ENCODE measurements at places on chromosomes 4 and X.

GRCh38 chrX:357035-357692 is 29.5 kb downstream of the PPP2R3B start:
- DNase-seq = no peak

DNA sequence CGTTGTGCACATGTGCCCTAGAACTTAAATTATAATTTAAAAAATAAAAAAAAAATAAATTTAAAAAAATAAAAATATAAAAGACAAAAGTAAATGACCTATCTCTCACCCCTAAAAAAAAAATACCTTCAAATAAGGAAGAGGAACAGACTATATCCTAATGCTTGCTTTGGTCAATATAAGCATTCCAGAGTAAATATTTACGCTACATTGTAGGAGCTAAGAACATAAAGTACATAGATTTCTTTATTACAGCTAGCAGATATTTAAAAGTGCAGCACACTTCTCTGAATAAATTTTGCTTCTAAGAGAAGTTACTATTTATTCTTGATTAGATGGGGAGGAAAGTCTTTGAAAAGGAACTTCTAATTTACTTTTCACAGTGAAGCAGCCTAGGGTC is 24.5 kb upstream of the UGT2B11 start:
- no peak for DNase-seq

- DNase-seq = peak; percentile 71
These were observed 76.5 kb upstream of the BCOR start for GRCh38 chrX:40174001-40174853.

DNA sequence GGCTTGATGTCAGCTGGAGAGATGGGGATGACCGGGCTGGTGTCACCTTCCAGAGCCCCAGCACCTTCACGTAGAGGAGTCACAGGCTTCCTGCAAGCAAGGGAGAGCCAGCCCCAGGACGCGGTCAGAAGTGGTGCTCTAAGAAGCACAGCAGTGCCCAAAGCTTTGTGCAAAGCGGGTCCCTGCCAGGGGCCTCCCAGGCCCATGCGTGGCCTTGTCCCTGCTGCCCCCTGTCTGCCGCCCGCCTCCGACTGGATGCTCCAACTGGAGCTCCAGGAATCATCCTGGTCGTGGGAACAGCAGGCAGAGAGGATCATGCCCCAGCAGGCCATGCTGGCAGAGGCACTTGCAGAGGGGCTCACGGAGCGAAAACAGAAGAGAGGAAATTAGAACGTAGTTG is 40.1 kb upstream of the LRPAP1 start:
- DNase-seq = no peak

- no peak for DNase-seq
These were observed 597.5 kb downstream of the RPA4 start for GRCh38 chrX:97481228-97481627.

DNA sequence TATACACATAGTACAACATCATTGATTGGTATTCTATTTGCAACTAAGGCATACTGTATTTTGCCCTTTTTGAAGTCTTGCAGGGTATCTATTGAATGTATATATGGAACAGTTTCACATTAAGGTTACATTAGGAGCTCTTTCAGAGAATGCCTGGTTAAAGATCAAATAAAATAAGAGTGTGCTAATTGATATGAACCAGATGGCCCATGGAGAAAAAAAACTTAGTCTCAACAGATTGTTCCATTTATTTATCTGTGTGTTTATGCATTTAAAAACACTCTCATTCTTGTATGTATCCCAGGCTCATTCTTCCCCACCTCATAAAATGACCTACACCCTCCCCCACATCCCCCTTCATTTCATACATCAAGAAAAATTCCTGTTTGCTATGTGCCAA is 35.2 kb upstream of the GRIA2 start:
- DNase-seq = no peak

GRCh38 chr4:52421811-52422213 is 237.3 kb downstream of the USP46 start:
- DNase-seq = no peak

- no peak for DNase-seq
These were observed 327.9 kb downstream of the FAT4 start for GRCh38 chr4:125642645-125643044.

DNA sequence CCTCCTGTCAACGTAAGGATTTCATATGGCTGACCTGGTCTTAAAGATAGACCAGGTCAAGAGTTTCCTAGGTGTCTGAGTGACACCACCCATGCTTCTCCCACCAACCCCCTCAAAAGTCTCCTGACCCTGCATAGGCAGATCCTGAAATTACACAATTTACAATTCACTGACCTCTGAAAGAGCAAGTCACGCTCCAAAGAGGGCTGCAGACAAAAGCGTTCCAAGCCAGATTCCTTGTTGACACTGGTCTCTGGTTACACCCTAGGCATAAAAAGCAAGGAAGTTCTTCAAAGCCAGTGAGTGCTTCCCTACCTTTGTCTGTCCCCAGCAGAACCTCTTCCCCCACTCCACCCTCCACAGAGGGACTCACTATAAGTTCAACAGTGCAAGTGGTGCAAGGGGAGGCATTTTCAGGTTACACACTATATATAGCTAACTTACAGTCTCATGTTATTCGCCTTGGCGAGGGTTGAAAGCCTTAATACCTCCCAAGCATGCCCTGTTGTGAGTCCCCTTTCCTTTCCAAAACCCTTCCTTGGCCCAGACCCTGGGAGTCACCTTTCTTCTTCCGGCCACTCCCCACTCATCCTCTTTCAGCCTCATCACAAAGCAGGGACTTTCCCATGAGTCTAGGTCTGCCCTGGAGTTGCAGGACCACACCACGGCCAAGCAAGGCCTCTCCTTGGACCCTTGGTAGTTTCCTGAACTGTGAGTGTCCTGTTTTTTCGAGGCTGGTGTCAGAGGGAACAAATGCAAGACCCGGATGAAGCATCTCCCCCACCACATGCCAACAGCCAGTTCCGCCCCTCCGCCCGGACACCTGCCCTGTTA is 58.0 kb upstream of the KLF3 start:
- no peak for DNase-seq

- peak; percentile 88 for DNase-seq
These were observed at the start of gene SPRY1 for GRCh38 chr4:123396307-123397143. SPRY1 (plus strand) TSS chr4:123396795; CDS start chr4:123401592, 4,797 bp downstream.

DNA sequence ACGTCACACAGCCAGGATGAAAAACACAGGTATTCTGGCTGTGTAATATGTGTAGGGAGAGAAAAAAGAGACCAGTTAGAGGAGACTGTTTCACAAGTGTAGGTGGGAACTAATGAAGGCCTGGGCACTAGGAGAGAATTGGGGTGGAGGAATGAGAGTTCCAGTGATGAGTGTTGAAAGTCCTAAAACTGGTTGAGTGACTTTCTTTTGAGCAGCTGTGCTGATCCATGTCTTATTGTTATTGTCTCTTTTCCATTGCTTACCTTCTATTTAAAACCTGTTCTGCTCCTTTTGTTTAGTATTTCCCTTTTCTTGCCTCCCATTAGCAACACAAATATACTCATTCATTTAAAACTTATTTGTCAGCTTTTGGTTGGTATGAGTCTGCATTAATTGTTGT is 88.7 kb downstream of the PDLIM5 start:
- no peak for DNase-seq

DNA sequence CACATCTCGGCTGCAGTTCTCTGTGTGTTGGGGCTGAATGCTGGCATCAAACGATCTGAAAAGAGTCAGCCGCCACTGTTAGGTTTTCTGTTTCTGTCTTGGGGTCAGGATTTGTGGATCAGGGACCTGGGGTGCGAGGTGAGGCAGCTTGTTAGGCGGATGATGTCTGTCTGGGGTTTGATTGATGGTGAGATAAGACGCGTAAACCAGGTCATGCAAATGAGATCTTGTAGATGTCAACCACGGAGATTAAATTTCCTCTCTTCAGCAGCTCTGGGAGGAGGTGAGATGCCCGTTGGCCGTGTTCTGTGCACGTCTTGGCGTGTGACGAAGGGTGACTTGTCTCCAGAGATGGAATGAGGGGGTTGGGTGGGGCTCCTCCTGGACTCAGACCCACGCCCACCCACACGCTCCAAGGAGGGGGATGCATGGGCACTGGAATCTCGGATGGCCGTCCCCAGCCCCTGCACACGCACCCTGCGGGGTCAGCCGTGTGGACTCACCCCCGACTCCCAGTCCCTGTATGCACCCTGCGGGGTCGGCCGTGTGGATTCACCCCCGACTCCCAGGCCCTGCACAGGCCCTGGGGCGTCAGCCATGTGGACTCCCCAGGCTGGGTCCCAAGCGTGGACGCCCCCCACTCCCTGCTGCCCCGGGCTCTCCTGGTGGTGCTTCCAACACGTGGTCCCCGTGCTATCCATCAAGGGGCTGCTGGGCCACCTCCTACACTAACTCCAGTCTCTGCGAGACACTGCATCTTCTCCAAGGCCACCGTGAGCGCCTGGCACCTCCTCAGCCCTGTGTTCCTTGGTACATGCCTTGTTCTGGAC is 16.0 kb upstream of the UVSSA start:
- no peak for DNase-seq

- peak; percentile 2 for DNase-seq
These were observed 70.2 kb downstream of the TMEM165 start for GRCh38 chr4:55466001-55466400.

DNA sequence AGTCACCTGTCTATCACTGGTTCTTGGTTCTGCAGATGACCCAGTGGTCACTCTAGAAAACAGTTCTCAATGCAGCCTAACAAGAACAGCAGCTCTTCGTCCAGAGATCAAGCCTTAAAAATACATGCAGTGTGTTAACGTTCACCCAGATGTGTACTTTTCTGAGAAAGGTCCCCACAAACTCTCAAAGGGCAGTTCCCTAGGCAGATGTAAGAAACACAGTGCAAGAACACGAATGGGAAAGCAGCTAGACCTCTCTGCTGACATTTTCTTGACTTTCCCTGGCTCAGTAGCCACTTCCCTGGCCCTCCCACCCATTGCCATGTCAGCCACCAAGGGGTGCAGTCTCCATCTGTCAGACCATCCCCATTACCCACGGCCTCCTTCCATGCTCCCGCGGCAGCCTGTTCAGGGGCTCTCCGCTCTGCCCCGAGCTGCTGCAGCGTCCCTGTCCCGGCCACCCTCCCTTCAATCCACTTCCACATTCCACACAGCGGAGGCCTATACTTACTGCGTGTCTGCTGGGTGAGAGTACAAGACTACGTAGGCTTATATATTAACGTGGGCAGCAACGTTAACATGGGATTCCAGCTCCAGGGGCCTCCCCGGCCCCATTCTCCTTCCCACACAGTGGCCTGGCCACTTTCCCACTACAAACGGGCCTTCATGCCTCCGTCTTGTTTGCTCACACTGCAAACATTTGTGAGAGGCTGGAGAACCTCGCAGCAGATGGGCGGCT is 34.3 kb downstream of the IRF2 start:
- DNase-seq = no peak

GRCh38 chr4:117983541-117984365 is 50.5 kb upstream of the NDST3 start:
- DNase-seq = peak; percentile 17

- DNase-seq = no peak
These were observed 164.4 kb upstream of the LNX1 start for GRCh38 chr4:53755656-53756055.

DNA sequence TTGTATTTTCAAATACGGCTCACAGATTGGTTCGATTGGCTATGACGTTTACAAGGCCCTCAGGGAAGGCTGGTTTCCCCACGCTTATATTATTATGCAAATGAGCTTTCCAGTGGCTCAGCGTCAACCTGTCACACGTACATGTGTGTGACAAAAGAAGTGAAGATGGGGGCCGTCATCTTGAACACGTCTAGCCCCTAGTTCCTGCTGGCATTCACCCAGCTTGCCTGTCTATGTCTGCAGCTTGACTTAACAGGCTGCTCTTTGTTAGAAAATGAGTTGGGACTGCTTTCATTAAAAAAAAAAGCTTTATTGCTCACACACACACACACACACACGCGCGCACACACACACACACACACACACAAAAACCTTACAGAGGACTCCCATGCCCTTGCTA is 283.6 kb upstream of the CTSO start:
- no peak for DNase-seq

DNA sequence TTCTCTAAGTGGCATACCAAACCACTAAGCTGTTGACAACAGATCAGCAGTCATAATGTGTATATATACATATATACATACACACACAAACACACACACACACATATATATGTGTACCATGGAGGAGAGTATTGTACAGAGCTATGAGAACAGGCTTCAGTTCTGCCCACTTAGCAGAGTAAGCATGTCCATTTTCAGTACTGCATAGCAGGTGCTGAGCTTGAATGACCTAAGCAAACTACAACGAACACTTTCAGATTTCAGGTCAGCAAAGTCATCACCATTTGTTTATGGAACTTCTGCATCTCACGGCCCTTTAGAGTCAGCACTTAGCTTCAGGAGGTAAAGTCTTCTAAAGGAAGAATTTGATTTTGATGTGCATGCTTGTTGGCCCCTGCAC is 735.8 kb upstream of the ATOH1 start:
- DNase-seq = no peak

DNA sequence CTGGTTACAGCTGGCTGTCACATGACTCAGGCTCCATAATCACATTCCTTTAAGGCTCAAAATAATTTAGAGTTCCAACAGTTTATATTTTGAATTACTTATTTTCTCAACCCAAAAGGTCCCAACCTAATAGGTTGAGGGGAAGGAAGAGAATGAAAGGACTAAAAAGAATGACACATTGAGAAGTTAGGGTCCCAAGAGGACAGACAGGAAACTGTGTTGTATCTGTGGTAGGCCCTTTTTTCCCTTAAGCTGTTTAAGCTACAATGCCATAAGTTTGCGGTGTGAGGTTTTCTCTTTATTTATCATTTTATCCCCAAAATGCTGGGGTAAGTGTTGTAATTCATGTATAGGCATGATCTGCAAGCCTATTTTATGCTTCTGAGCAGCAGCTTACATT is 290.2 kb downstream of the ZNF674 start:
- DNase-seq = no peak

- DNase-seq = no peak
These were observed 88.3 kb downstream of the ZNF718 start for GRCh38 chr4:212438-213188.

GRCh38 chr4:53605783-53606182 is 14.5 kb upstream of the LNX1 start:
- DNase-seq = no peak

DNA sequence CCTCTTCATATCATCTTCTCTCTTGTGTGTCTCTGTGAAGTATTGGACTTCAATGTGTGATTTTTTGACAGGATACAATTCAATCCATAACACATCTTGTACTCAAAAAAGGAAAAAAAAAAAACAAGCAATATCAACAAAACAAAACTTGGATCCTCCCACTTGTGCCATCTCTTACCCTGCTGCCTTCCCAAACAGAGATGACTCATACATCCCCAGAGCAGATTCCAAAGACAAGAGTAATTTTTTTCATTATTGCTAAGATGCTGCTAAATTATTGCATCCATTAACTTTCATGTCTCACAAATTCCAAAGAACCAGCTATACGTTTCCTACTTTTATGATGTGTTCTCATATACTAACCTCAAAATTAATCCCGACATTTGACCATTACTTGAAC is 479.2 kb downstream of the GBA3 start:
- no peak for DNase-seq

DNA sequence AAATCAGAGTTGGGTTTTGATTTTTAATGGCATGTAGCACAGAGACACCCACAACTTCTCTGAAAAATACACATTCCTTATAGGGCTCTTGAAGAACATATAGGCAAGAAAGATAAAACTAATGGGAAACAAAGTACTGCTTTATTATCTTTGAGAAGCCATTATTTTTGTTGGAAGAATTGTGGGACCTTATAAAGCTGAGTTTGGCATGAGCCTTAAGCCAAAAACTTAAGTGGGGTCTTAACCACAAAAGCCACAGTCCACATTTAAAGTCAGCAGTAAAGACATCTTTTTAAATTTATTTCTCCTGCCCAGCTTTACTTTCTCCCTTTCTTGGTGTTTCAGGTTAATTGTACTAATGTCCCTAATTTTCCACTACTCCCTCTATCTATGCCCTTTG is 1297.3 kb downstream of the C4orf33 start:
- no peak for DNase-seq

All from HL-60 (cell line).